ENCODE measurements at places on chromosomes 4 and X.

- DNase-seq = no peak
These were observed 32.0 kb downstream of the CDS1 start for GRCh38 chr4:84614891-84615290.

DNA sequence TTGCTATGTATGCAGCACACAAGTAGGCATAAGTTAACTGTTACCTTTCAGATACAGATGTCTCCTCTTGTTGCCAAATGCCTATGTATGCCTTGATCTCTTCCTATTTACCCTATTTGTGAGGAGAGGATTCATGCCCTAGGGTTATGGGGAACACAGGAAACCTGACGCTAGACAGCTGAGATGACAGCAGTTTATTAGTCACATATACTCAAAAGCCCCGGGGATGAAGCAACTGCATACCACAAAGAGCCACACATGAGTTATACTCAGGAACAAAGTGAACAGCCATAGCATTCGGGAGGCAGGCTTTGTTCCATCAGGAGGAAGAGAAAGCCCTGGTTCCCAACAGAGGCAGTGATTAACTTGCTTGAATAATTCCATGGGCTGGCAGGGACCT is 1011.7 kb upstream of the PCDH7 start:
- no peak for DNase-seq

DNA sequence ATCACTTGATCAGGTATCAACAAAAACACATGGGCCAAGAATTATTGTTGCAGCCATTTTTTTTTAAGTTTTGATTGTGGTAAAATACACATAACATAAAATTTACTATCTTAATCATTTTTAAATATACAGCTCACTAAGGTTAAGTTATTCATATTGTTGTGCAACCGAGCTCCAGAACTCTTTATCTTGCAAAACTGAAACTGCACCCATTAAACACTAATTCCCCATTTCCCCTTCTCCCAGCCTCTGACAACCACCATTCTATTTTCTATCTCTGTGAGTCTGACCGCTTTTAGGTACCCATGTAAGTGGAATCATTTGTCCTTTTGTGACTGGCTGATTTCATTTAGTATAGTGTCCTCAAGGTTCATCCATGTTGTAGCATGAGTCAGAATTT is 126.2 kb upstream of the NDP start:
- no peak for DNase-seq

- no peak for DNase-seq
These were observed 445.7 kb upstream of the CXorf51B start for GRCh38 chrX:146363919-146364318.

DNA sequence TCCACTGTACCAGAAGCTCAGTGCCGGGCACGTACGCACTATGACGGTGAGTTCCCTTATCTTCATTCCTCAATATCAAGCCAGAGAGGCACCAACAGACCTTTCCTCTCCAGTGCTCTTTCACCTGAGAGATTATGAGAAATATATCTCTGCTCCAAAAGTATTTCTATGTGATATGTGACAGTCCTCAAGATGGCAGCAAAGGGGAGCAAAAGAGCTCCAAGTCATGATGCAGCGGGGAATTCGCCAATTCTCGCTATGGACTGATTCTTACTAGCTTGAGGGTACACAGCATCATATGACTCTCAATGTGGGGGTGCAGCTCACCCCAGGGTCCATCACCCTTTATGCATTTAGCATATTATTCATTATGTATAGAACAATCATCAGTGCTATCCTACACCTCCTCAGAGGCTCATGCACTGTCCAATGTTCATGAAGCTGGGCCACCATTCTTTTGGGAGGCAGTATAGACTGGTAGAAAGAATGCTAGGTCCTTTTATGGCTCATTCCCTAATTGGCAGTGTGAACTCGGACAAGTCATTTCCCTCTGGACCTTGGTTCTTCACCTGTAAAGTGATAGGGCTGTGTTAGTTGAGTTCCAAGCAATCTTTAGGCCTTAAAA is 12.8 kb upstream of the IQSEC2 start:
- no peak for DNase-seq

GRCh38 chrX:112668476-112669409 is 11.0 kb downstream of the LHFPL1 start:
- DNase-seq = no peak

- no peak for DNase-seq
These were observed 61.3 kb downstream of the AR start for GRCh38 chrX:67604979-67605703.

- DNase-seq = no peak
These were observed 188.2 kb downstream of the SH2D1A start for GRCh38 chrX:124534536-124534935.

DNA sequence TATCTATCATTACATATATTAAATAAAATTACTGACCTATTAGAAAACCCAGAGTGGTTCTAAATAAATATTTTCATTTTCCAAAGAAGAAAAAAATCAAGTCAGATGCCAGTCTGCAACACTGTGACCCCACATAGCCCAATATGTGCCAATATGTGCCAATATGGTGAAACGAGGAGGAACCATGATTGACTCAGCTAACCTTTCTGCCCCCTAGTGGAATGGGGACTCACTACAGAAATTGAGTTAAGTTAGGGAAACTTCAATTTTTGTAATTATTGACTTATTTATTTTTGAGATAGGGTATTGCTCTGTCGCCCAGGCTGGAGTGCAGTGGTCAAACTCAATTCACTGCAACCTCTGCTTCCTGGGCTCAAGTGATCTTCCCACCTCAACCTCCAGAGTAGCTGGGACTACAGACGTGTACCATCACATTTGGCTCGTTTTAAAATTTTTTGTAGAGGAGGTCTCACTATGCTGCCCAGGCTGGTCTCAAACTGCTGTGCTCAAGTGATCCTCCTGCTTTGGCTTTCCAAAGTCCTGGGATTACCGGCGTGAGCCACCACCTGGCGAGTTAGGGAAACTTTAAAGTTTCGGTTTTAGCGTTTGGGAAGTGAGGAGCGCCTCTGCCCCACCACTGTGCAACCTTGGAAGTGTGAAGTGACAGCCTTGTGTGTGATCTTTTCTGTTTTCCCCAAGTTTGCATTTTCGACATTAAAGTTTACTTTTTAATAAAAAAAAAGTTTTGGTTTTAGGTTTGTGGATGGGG is 116.8 kb upstream of the SHISA3 start:
- no peak for DNase-seq

- DNase-seq = no peak
These were observed 21.5 kb downstream of the PKD2 start for GRCh38 chr4:88028946-88029345.

DNA sequence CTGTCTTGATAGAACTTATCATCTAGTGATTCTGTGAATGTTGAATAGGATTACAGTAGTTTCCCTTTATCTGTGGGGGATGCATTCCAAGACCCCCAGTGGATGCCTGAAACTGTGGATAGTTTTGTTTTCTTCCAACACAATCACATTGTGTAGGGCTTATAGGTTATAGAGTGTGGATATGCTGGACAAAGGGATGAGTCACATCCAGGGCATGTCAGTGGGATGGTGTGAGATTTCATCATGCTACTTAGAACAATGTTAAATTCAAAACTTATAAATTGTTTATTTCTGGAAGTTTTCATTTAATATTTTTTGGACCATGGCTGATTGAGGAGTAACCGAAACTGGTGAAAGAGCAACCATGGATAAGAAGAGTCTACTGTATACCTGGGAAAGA is 432.3 kb upstream of the ATOH1 start:
- DNase-seq = no peak

DNA sequence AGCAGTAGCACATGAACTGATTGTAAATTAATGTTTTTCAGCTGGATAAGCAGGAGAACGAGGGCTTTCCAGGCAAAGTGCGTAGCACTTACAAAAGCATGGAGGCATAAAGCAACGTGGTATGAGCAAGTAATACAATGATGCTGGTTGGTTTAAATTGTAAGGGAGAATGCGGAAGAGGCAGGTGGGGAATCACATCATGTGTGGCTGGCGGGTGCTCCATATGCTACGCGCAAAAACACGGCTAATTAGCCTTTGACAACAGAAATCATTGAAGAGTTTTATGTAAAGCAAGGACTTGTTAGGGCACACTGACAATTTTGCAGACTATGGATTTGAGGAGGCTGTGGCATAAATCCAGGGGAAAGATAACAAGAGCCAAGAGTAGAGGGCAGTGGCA is 14.6 kb downstream of the SYTL4 start:
- DNase-seq = no peak

GRCh38 chrX:19798423-19798822 is 89.0 kb downstream of the SH3KBP1 start:
- no peak for DNase-seq

DNA sequence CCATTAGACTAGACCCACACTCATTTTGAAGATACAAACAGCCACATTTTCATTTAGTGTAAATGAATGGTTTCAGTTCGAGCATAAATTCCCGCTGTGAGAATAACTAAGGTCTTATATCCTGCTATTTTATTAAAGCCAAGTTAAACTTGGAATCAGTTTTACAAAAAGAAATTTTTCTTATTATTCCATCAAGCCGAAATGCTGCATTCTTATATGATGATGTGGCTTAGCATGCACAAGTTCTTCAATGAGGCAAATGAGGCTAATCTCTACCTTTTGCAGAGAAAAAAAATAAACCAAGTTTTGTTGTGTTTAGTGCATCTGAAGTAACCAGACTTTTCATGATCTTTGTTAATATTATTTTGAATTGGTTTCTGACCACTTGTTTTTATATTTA is 953.9 kb upstream of the PCDH10 start:
- DNase-seq = no peak

GRCh38 chrX:130120321-130120731 is 10.0 kb upstream of the ELF4 start:
- DNase-seq = no peak

GRCh38 chrX:28126886-28127285 is 145.6 kb upstream of the DCAF8L1 start:
- DNase-seq = no peak

DNA sequence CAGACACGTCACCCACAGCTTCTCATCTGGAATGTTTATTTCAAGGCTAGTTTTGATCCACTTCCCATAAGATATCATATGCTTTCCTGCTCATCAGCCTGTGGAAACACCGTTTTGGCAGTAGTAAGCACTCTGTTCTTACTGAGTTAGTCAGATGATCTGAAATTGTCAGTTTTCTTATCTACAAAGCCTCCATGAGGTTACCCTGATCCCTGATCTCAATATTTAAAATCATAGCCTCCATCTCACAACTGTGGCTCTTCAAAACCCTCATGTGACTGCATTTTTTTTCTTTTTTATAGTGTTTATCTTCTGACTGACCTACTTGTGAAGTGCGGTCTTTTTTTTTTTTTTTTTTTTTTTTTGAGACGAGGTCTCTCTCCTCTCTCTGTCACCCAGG is 22.7 kb downstream of the BST1 start:
- DNase-seq = no peak

DNA sequence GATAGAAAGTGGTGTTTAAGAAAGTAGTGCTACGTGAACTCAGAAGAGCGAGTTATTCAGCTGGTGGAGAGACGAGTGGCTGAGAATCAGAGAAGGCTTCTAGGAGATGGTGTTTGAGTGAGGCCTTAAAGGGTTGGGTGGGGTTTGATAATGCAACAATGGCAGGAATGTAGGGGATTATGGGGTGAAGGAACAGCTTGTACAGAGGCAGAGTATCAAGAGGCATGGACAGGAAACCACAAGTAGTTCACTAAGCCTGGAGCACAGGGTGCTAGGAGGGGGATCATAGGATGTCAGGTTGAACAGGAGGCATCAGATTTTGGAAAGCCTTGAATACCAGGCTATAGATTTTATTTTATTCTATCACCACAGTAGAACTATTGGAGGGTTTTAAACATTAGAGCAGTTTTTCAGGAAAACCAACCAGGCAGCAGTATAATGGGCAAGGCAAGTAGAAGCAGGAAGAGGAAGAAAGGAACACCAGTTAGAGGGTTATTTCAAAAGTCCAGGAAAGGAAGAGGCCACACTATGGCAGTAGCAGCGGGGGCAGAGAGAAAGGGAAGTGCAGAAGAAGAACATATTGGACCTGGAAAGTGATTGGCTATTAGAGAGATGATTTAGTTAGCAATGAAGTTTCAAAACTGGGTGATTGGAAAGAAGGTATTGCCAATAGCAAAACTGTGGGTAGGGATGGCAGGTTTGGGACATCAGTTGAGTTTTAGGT is 99.2 kb downstream of the DOCK11 start:
- DNase-seq = no peak

GRCh38 chr4:151717909-151718628 is 42.7 kb downstream of the GATB start:
- no peak for DNase-seq

DNA sequence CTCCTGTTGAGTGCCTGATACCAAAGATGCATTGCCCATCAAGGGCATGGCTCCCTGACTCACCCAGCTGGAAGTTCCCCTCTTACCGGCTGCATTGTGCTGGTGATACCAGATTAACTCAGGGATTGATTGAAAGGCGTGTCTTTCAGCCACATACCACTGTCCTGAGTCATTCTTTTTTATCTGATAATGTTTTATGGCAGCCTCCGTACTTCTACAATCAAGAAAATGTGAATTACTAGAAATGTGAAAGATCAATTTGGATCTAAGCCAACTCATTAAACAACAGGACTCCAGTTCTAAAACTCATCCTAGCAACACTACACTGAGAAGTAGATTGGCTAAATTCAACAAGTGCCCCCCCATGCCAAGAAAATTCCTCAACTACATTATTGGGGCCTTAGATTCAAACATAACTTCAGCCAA is 40.0 kb downstream of the TXK start:
- DNase-seq = no peak

DNA sequence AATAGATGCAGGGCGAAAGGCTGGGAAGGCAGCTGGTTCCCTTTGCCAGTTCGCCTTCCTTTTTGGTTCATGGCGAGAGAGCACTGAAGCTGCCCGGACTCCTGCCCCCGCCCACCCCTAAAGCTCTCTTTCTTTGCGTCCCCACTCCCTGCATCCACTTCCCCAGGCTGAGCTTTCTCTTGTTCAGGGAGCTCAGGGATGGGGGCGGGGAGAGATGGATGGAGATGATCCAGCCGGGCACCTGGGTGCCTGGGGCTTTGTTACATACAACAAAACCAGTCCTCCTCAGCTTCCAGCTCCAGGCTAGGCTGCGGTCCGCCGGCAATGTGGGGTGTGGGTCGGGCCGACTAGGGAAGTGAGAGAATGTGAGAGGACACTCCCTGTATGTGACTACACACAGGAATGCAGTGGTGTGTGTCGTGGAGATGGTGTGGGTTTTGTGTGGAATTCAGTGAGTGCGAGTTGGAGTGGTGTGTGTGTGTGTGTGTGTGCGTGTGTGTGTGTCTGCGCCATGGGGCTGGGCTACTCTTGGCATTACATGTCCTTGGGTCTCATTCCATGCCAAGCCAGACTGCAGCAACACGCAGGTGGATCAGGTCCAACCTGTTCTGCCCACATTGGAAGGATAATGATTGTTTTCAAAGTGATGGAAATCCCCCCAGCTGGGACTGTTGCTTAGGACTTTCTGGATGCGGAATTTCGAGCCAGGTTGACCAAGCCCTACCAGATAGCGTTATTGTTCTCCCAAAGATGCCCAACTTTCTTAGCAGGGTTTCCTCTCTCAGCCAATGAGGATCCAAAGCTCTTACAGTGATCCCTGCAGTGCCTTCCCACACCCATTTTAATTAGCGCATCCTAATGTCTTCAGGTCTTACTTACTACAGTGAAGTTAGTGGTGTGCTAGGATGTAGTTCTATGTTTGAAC is 149.4 kb upstream of the CHRDL1 start:
- no peak for DNase-seq

GRCh38 chrX:48569958-48570357 is 4.3 kb upstream of the RBM3 start:
- no peak for DNase-seq

Data from hippocampal formation (tissue), 2 donors.